ENCODE measurements at places on chromosomes 3 and 15.
A peak's percentile ranks its signal among the peaks of the same experiment; 100 is the strongest.

GRCh38 chr15:72939514-72940228 is 112.6 kb upstream of the NEO1 start:
- no peak for DNase-seq

DNA sequence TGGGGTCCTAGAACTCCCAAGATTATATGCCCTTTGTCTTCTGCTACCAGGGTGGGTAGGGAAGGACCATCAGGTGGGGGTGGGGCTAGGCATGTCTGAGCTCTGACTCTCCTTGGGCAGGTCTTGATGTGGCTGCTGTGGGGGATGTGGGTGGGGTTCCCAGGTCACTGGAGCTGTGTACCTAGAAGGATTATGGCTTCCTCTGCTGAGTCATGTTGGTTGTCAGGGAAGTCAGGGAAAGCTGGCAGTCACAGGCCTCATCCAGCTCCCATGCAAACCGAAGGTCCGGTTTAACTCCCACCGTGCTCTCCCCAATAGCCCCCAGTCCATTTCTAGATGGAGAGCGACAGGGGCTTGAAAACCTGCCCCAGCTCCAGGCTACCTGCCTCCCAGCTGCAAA is 35.2 kb downstream of the EID1 start:
- DNase-seq: no peak

GRCh38 chr3:57594144-57594543 is 3.0 kb downstream of the ARF4 start:
- no peak for DNase-seq

DNA sequence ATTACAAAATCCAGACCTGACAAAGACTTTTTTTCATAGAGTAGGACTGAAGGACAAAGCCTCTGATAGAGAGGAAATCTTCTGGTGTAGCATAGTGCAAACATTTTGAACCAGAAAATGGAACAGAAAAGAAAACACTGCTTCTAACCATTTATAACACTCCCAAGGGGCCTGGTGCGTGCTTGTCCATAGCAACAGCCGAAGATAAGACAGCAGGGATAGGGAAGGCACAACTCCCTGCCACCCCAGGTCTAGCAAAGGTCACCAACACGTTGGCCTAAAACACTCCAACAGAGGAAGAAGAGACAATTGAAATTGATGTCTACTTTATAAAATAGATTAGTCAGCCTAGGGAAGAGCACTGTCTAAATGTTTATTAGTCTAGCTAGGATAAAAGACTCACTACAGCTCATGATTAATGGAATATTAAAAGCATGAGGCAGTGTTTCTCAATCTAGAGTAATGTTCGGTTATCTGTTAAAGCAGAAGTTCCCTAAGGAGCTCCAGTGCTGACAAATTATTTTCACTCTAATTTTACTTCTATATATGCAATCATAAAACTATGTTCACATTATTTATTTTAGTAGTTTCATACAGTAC is 145.2 kb downstream of the P3H2 start:
- DNase-seq: no peak

GRCh38 chr3:132730891-132731580 is 8.8 kb upstream of the NPHP3 start:
- DNase-seq: no peak

- DNase-seq: peak; percentile 27
Observed at GRCh38 chr3:98329392-98330124, 24.1 kb upstream of the OR5K4 start.

DNA sequence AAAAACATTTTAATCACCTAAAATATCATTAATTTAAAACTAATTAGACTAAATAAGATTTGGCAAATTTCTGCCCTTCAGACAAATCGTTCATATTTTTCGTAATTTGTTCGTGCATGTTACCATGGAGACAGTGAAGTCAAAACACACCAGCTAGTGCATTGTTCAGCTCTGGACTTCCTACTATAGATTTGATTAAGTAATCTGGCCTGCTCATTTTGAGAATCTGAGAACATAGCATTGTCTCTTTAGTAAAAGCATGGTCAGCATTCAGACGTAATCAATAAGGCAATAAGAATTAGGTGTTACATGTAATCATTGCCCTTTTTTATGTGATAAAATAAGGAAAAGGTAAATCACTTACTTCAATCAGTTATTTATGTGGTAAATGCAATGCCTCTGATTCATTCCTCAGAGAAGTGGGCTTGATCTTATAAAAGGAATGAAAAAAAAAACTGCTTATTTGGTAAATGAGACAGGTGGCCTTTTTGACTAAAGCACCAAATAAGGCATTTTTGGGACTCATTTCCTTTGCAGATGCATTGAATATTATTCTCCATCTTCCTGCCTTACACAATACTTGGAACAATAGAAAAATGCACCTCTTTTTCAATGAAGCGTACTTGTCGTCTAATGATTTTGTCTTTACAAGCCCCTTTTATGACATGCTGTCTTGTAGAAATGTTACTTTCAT is 84.5 kb upstream of the FNDC3B start:
- no peak for DNase-seq

DNA sequence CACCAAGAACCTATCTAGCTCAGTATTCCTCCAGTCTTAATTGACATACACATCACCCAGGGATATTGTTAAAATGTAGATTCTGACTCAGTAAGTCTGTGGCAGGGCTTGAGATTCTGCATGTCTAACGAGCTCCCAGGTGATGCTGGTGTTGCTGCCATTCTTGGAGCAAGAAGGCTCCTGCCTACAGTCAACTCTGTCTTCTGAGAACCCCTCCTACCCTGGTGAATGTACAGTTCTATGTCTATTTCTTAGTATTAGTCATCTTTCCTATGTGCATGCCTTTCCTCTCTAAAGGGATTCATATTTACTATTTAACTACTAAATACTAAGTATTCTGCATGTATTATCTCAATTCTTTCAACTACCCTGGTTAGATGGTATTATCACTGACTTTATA is 268.7 kb downstream of the EDEM1 start:
- DNase-seq: no peak

DNA sequence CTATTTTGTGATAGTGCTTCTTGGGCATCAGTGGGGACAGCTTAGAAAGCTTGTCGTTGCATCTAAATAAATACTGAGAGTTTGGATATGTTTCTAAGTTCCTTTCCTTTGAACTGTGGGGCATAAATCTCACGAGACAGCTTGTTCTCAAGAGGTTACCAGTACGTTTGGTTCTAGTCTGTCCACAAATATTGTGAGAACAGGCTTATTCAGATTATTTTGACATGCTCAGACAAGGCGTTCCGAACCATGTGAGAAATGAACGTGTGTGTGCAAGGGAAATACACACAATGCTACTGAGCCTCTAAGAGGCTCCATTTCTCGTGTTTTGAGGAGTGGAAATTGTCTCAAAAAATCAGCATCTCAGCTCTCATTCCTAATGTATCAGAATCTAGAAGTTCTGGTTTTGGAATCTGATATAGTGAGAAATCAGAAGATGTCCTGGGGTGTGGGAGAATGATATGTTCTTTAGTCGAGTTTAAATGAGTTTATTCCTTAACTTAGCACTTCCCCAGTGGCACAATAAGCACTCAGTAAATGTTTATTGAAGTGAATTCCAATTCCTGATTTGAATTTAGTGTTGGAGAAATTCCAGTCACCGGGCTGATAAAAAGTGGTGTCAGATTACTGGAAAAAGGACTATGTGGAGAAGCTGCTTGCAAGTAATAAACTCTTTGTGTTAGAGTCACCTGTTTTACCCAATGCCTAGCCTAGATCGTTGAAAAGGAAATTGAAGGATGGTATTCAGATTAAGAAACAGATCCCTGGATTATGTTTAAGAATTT is 481.5 kb downstream of the LPP start:
- no peak for DNase-seq

GRCh38 chr15:81107889-81108288 is 26.2 kb upstream of the CFAP161 start:
- DNase-seq: no peak

- no peak for DNase-seq
Observed at GRCh38 chr3:143736205-143736997, 111.9 kb downstream of the SLC9A9 start.

DNA sequence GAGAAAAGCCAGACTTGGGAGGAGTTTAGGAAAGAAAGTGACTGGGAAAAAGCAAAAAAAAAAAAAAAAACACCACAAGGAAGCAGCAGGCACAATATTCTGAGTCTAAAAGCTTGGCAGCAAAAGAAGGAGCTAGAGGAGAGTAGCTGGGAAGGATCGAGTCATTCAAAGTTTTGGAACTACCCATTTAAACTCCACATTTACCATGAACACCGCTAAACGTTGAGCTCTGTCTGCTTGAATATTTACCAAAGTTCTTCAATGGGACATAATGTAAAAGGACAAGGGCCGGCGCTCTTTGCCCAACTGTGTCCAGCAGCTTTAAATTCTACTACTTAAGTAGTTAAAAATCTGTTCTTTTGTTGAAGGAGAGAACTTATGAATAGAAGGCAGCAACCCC is 481.9 kb downstream of the FOXP1 start:
- no peak for DNase-seq

DNA sequence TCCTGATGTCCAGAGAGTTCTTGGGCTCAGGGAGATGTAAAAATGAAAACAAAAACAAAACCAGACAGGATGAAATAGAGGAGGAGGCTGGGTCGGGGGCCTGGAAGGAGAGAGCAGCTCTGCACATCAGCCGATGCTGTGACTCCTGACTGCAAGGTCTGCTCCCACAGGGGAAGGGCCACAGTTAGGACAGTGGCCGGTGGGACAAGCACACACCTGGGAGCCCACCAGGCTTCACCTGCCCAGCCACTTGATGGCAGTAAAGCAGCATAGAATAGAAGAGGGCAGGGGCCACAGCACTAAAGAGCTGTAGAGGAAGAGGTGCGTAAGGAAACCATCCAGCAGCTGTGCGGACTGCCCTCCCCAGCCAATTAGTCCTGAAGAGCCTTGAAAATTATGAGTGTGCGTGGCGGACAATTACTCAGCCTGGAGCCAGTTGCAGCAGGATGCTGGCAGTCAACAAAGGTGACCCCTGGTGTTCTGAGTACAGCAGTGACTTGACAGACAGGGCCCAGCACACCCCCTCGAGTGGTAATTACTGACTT is 29.8 kb downstream of the ALS2CL start:
- DNase-seq: no peak

DNA sequence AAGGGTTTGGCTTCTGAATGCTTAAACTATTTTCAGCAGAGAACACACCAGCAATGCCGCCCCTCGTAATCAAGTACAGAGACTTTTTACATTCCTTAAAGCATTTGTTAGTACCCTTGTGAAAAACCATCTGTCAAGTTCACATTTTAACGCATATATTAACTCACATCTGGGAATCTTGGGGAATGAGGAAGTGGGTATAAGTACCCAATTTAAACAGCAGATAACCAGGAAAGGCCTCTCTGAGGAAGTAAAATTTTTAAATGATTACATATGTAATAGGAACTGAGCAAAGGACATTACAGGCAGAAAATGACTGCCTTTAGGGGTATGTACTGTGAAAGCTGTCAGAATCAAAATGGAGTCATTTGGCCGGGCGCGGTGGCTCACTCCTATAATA is 12.8 kb upstream of the CFAP44 start:
- no peak for DNase-seq

DNA sequence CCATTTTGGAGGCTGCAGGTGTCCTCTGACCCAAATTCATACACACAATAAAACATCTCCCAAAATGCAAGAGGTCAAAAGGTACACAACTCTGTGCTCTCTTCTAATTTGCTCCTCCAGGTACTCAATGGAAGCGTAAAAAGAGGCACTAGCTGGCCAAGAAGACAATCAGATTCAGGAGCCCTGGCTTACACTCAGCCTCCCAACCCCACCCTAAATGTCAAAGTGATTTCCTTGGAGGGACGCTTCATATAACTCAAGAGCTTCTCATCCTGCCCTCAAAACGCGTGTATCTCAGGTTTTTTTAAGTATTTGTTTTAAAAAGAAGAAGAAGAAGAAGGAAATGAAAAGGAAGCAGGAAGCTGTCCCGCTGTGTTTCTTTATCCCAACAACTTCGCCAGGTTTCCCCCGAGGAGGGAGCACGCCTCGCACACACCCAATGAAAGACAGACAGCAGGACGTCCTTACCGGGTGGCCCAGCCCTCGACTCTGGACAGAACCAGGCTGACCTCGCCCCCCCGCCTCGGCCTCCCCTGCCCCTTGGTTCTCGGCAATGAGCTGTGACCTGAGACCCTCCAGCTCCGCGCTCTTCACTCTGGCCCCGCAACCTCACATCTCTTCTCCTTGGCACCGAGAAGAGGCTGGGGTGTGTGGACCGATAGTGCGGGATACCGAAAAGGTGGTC is 620.7 kb upstream of the ZNF385D start:
- no peak for DNase-seq

DNA sequence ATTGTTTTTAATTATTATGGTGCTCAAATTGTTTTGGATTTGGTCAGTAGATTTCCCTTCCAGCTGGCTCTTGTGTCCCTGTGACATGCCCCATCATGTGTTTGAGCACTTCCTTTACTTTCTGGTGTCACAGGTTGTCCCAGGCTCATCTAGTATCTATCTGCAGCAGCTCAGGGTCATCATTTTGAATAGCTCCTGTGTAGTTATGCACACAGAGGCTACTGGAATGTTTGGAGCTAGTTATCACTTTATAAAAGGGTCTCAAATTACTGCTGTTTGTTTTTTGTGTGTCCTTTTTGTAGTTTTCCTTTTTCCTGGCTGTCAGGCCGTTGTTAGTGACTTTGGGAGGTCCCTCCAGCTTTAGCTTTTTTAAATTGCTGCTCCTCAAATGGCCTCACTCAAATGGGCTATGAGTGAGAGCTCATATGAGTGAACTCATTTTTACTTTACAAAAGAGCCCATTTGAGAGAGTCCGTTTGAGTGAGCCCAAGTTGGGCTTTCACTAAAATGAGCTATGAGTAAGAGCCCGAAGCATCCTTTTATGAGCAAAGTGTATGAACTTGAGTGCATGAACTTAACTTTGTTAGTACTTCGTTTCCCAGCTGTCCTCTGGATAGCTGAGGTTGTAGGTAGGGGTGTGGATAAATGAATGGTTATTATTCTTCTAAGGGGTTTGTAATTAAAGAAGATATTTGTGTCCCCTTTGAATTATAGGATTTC is 43.8 kb downstream of the SQOR start:
- no peak for DNase-seq

GRCh38 chr3:42868841-42869240 is 6.8 kb downstream of the CYP8B1 start:
- DNase-seq: no peak

GRCh38 chr3:189460511-189460910 is 170.7 kb upstream of the TP63 start:
- no peak for DNase-seq

- DNase-seq: no peak
Observed at GRCh38 chr15:90201130-90201943, at the start of gene SEMA4B. Gene SEMA4B (plus strand): TSS chr15:90201330. CDS start chr15:90201579, 249 bp downstream.

Data from left renal pelvis (tissue), 4 donors.